ENCODE measurements at places on chromosomes 16 and 17.

GRCh38 chr16:89370081-89370511 lies 120.3 kb downstream of the ANKRD11 start:
- no peak for DNase-seq

- no peak for DNase-seq
Measured at GRCh38 chr17:55620945-55621344, 101.7 kb downstream of the TMEM100 start.

GRCh38 chr16:76681296-76681695 lies 404.1 kb downstream of the CNTNAP4 start:
- DNase-seq, result no peak

- DNase-seq, result no peak
Measured at GRCh38 chr17:48575066-48575582, 3.0 kb downstream of the HOXB4 start.

- no peak for DNase-seq
Measured at GRCh38 chr17:28712032-28712704, 480 bp upstream of the PROCA1 start.

GRCh38 chr17:60421273-60422161 lies 772 bp upstream of the CHCT1 start:
- peak; percentile 97 for DNase-seq

DNA sequence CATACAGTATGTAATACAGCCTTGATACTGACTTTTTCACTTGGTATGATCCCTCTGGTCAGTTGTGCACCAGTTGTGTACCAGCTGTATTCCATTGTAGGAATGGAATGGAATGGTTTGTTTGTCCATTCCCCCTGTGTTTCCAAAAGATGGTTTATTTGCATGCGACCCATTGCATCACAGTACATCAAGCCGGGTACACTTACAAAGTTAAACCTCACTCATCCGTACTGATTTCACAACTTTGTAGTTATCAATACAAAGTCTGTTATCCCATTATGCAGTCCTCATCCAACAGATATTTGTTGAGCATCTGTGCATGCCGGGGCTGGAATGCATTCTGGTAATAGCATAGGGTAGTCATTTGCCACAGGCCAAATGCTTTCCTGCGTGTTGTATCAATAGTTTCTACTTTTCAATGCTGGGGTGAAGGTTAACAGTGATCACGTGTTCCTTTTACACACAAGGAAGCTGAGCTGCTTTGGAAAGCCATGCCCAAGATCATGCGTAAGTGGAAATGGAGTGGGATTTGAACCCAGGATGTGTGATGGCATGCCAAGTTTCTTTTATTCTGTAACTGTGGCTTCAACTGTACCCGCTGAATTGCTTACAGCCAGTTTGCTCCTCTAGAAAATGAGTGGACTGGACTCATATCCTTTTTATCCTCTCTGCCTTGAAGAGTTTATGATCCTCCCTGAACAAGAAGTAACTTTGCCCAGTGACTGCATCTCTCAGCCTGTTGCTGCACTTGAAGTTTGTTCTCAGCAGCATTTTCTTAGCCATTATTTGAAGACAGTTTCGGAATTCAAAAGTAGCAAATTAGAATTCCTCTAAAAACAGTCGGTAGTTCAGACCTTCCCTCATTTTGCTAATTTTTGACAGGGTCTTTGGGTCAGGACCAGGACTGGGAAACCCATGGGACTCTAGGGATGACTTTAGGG lies 228.5 kb downstream of the CCDC182 start:
- no peak for DNase-seq

DNA sequence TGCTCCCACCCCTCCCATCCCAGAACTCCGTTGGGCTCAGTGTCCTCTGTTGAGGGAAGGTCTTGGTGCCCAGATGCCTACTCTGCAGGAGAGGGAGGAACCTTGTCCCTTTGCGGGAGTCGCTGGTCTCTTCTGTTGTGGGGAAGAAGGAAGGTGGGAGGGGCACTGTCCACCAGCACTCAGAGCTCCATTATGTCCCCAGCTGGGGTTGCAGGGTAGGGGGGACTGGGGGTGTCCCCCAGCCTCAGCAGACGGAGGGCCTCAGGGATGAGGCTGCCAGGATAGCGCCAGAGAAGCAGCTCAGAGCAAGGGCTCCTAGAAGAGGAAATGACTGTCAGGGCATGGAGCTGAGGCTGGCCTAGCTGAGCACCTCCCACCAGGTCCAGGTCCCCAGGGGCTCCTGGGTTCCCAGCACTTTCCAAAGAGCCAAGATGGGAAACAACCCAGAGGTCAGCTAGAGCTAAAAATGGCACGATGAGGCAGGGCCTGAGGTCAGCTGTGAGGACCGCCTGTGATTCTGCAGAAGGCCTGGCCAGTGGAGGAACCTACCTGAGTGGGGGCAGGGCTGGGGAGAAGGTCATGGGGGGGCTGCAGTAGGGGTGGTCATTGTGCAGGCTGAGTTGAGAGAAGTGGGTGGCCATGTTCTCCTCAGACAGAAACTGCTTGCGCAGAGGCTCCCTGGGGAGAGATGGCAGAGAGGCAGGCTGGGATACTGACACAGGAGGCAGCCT lies 893 bp downstream of the HCFC1R1 start:
- no peak for DNase-seq

Data from SK-N-SH (cell line).